ENCODE measurements at places on chromosomes 16 and 17.
A peak's percentile ranks its signal among the peaks of the same experiment; 100 is the strongest.

- DNase-seq: no peak
These were observed 16.6 kb downstream of the RMI2 start for GRCh38 chr16:11361701-11362451.

- DNase-seq: no peak
These were observed 59.4 kb downstream of the EFCAB5 start for GRCh38 chr17:30000755-30001257.

- DNase-seq: no peak
These were observed at the start of gene ANKS4B for GRCh38 chr16:21233521-21234150. TSS of gene ANKS4B (plus strand) at chr16:21233699. CDS start at chr16:21233738, 39 bp downstream.

DNA sequence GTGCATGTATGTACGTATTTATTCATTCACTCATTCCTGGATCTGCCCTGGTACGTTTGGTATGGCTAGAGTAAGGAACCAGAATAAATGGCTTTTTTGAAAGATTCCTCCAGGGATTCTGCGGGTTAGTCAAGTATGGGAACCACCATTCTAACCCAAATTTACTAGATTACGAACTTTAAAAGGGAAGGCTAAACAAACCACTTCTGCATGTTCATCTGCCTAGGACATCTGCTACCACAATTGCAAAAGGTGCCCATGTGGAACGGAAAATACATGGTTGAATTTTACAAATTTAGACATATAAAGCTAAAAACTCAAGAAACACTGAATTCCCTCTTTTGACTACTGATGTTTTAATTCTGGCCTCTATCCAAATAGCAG lies 22.1 kb downstream of the CYTH1 start:
- no peak for DNase-seq

- no peak for DNase-seq
These were observed 267.7 kb downstream of the ABCC12 start for GRCh38 chr16:47888142-47888541.

DNA sequence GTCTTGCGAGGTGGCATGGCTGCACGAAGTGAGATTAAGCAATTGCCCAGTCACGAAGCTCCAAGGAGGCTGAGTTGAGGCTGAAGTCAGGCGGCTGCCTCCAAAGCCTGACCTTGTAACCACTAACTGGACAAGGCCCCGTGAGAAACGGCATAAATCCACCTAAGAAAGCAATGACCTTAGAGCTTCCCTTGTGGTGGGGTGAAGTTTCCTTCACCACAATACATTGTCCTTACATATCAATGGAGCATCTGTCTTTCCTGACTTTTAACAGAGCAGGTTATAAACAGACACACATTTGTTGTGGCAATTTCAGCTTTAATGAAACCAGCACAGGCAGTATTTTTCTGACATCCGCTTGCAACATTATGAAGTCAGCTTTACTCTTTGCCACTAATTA lies 2.5 kb upstream of the MED9 start:
- DNase-seq: no peak

DNA sequence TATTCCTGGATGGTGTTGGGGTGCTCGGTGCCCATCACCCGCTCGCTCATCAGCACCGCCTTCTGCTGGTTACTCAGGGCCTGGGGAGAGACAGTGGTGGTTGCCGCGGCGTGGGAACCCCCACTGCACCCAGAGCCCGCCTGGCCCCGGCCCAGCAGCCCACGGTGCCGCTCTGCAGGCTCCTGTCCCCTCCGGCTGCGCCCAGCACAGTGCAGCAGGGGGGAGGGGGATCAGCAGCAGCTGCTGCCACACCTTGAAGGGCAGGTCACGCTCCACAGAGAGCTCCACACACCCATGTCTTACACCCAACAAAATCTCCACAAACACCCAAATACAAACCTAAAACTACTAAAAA lies 18.8 kb downstream of the CLUH start:
- DNase-seq: no peak

DNA sequence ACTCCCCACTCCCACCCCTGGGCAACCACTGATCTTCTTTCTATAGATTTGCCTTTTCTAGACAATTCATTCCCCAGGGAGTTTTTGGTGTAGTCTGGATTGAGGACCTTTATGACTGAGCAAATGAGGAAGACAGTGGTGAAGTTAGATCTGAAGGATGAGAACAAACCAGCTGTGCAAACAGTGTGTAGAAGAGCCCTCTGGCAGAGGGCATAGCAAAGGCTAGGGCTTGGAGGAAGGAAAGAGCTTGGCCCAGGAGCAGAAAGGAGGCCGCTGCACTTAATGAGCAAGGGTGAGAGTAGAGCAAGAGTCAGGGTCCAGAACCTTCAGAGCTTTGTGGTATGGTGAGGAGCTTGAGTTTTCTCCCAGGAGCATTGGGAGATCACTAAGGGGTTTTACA lies 352.7 kb downstream of the CA10 start:
- DNase-seq: peak; percentile 74

DNA sequence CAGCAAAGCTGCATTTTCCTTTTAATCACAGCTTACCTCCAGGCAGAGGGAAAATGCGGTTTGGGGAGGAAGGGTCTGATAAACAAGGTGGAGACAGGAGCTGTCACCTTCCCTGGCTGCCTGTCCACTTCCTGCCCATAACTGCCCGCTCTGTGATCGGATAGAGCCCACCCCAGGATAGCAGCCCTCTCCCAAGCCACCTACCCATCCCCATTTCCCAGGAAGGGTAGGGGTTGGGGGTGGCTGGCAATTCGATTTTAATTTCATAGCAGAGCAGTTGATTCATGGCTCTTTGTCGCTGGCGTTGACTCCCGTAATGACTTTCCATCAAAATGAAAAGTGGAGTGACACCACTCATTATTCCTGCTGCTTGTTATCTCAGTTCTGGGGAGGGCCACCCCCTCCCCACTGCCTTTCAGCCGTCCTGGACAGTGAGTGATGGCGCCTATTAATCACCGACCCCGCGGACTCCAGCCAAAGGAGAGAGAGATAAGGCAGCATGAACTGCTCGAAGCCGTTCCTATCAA lies 11.2 kb downstream of the CDK5RAP3 start:
- DNase-seq: no peak

GRCh38 chr16:49055824-49056545 lies 225.7 kb downstream of the CBLN1 start:
- peak; percentile 29 for DNase-seq

GRCh38 chr17:44155488-44155887 lies 13.8 kb downstream of the HROB start:
- DNase-seq: no peak

DNA sequence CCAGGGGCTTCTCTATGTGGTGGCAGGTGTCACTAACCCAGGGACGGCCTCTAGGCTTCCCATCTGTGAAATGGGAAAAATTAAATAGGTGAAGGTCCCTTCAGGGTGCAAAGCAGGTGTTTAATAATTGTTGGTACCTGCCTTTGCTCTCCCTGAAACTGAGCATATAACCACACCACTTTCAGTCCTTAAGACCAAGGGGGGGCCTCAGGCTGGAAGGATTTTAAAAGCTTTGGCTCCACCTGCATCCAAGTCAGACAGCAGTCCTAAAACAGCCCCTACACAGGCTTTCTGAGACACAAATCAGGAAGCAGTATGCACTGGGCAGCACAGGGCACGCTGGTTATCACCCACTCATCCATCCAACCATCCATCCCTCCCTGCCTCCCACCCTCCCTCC lies 55.0 kb downstream of the TK2 start:
- DNase-seq: no peak

- DNase-seq: no peak
These were observed 1.1 kb downstream of the ATP1B2 start for GRCh38 chr17:7651665-7652387.

- no peak for DNase-seq
These were observed at the start of gene P2RX5 for GRCh38 chr17:3695723-3696411. TSS of gene P2RX5 (minus strand) at chr17:3696155. CDS start at chr17:3696005, 150 bp downstream.

GRCh38 chr17:40551879-40552768 lies 13.1 kb downstream of the CCR7 start:
- no peak for DNase-seq

DNA sequence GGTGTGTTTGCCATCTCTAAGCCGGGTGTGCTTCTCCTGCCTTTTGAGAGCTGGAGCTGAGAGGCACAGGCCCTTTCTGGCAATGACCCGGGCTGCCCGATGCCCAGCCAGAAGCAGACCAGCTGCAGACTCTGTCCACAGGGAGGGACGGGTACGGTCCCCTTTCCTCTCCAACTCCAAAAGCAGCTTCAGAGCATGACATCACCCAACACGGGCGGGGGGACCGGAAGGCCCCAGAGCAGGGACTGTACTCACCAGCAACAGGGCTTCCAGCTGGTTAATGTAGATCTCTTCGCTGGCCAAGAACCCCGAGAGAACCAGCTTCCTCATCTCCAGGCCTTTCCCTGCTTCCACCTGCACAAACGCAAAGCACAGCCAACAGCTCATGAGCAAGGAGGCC lies 79.4 kb downstream of the ABR start:
- DNase-seq: peak; percentile 68

GRCh38 chr17:17226451-17227265 lies 10.3 kb downstream of the FLCN start:
- no peak for DNase-seq

- DNase-seq: no peak
These were observed 8.5 kb upstream of the ITGAL start for GRCh38 chr16:30464078-30464477.

- no peak for DNase-seq
These were observed 151.2 kb downstream of the CCDC182 start for GRCh38 chr17:57593739-57594462.

DNA sequence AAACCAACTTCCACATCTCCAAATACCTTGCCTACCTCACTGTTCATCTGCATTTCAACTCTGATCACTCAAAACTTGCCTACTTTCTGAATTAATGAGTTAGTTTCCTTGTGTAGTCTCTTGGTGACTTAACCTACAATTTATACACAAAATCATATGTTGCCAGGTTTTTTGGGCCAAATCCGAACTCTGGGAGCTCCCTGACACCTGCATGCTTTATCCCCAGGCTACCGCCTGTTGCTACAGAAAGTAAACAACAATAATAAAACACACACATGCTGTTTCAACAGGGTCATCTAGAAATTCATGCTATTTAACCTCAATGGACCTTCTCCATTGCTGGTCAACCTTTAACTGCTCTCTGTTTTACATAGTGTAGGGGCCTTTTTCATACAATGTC lies 104.5 kb upstream of the AXIN2 start:
- no peak for DNase-seq

GRCh38 chr17:42276609-42277341 lies 584 bp upstream of the STAT5B start:
- peak; percentile 45 for DNase-seq

GRCh38 chr17:56587298-56587697 lies 6.2 kb upstream of the NOG start:
- no peak for DNase-seq

DNA sequence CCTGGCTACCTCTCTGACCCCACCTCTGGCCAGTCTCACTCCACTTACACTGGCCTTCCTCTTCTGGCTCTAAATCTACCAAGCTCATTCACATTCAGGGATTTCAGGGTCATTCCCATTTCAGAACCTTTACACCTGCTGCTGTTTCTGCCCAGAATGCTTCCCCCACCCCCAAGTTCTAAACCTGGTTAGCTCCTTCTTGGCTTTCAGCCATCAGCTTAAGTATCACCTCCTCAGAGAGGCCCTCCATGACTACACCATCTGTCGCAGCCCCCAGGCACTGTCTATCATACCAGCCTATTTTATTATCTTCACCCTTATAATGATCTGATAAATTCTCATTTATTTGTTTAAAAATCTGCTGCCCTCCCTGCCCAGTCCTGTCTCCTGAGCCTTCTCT lies 23.3 kb upstream of the NGFR start:
- DNase-seq: no peak

DNA sequence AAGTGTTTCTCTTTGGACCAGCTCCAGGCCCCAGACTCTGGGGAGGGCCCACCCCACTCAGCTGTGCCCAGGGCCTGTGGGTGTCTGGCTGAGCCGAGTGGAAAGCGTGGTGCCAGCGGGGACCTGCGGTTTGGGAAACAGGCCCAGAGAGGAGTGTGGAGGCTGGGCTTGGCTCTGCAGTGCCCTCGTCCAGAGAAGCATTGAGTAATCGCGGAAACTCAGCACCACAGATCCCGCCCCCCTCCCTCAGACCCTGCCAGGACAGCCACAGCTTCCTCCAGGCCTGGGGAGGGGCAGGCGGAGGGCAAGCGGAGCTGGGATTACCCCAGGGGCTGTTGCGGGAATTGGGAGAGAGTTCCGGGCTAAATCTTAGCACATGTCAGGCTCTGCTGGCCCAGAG lies 14.6 kb upstream of the PITPNA start:
- DNase-seq: no peak

- no peak for DNase-seq
These were observed 28.7 kb downstream of the COX4I1 start for GRCh38 chr16:85828166-85828565.

DNA sequence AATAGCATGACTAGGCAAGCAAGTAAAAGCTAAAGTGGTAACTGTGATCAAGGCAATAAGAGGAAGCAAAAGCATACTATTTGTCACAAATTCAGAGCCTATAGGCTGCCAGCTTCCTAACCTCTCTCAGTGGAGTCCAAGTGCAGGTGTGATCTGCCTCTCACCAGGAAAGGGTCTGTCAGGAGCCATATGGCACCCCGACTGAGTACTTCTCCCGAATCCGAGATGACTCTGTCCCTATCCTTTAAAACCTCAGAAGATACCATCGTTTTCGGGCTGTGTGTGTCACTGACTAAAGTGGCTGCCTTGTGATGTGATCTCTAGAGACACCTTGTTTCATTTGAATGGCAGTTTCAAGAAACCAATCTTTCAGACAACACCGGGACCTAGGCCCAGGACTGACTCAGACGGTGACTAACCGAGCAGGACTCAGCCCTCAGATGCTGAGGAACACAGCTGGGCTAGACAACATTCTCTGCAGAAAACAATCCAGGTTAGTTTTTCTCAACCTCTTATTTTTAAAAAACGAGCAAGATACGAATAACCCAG lies 63.6 kb downstream of the SMG6 start:
- DNase-seq: no peak

Measured in NCI-H1092 (cell line).